Muscle of back (tissue), 13 donors: ENCODE measurements at places on chromosomes 13 and 19. TPM values are rescaled to one million over a fixed set of nuclear protein-coding genes. Genes with fewer than 3 reads are reported as not detected.

DNA sequence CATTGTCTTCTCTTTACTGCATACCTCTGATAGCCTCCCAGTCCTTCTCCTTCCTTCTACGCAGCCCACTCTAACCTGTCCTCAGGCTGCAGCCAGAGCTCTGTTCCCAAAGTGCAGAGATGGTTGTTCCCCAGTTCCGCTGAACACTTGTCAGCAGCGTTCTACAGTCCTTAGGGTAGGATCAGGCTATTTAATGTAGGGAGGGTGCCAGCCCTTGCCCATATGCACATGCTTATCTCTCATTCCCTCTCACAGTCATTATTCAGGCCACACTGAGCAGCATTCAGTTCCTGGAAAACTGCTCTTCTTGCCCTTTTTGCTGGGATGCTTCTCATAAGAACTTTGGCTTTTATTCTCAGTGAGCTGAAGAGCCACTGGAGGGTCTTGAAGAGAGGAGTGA lies 180.7 kb downstream of the MTUS2 start:
- no peak for DNase-seq

Gene DCT
- 0.27 TPM for polyA plus RNA-seq

Gene SHC2
- 35.4 TPM for polyA plus RNA-seq

DNA sequence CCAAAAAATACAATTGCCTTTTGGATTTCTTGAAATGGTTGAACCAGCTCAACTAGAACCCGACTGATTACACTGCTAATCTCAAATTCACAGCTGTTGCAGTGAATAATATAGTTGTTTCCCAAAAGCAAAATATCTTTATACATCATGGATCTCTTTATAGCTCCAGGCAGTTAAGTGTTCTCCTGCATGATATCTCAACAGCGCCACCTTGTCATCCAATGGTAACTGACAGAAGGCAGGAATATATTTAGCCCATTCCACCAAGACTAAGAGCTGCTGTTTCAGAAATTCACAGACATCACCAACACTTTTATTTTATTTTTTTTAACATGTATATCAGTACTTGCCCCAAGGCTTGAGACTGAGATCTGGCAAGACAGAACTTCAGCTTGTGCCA lies 1141.0 kb upstream of the PRR20A start:
- no peak for DNase-seq

DNA sequence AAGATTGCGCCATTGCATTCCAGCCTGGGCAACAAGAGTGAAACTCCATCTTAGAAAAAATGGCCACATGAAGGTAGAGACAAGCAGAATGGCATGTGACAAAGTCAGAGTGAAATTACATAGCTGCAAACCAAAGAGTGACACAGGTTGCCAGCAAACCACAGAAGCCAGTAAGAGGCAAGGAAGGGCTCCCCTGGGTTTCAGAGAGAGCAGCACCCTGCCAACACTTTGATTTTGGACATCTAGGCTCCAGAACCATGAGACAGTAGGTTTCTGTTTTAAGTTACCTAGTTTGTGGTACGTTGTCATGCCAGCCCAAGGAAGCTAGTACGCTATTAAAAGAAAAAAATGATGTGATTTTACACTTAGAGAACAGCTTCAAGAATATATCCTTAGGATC lies 1.9 kb downstream of the NLRP4 start:
- no peak for DNase-seq

GRCh38 chr19:4559569-4559968 lies at the start of gene SEMA6B:
Gene SEMA6B (minus strand): TSS chr19:4559684. CDS start chr19:4558457, 1,227 bp downstream.
- DNase-seq: no peak

DNA sequence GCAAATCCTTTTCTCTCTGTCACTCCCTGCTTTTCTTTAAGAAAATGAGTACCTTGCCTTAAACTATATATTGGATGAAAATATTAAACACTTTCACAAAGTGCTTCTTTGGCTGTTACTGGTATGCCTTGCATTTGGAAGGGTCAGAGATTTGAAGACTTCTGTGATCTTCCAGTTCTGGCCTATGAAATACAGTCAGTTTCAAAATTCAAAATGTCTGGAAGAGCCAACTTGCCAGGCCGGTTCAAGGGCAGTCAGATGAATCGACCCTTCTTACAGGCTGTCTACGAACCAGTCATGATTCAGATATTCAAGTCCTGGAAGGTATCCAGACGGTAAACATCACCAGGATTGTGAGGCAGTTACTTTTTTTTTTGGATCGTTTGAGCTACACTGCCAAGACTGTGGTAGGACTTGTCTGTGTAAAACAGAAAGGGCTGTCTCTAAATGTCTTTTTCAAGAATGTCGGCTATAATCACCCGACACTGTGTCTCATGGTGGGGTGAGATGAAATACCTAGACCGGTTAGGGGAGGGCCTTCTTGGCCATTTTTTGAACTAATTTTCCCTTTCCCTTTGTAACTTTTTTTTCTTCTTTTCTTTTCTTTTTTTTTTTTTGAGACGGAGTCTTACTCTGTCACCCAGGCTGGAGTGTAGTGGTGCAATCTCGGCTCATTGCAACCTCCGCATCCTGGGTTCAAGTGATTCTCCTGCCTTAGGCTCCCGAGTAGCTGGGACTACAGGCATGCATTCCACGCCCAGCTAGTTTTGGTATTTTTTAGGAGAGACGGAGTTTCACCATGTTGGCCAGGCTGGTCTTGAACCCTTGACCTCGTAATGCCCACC lies 11.2 kb downstream of the ACTN4 start:
- DNase-seq: peak; percentile 74

DNA sequence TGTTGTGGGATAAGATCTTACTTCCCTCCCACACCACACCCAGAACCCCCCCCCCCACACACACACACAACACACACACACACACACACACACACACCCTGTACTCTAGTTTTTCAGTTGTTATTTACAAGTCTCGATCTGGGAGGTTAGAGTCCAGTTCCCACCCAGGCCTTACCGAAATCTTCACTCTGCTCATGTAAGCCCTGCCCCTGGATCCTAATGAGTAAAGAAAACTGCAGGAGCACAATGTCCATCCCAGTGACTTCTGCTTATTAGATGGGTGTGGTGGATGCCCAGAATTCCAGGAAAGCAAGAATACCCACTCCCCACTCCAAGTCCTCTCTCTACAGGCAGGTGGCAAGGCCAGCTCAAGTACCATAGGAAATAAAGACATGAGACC lies 23.0 kb downstream of the STARD13 start:
- no peak for DNase-seq

GRCh38 chr19:34336781-34337271 lies 28.2 kb upstream of the GPI start:
- peak; percentile 24 for DNase-seq

Gene PLIN5
- 1.3 TPM for polyA plus RNA-seq

DNA sequence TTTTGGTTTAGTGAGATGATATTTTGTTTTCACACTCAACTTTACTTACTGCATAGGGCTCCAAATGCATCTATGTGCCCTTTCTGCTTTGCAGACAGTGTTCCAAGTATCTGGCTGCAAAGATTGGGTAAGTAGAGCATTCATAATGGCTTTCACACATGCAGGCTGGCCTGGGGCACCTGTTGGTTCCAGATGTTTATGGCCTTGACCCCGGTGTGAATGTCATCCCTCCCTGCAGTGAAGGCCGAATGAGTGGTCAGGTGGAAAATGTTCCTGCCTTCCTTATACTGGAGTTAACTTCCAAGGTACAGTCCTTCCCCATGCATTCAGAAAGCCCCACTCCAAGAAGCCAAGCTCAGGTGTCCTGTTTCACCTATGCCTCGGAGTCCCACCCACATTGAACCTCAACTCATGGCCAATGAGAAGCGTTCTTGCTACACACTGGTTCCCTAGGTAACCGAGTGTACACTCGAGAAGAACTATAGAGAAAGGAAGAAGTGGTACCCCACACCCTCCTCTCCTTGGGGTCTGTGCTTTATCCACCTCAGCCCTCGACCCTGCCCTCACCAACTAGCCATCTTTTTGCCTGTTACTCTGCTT lies 23.0 kb upstream of the ZNF536 start:
- DNase-seq: no peak

DNA sequence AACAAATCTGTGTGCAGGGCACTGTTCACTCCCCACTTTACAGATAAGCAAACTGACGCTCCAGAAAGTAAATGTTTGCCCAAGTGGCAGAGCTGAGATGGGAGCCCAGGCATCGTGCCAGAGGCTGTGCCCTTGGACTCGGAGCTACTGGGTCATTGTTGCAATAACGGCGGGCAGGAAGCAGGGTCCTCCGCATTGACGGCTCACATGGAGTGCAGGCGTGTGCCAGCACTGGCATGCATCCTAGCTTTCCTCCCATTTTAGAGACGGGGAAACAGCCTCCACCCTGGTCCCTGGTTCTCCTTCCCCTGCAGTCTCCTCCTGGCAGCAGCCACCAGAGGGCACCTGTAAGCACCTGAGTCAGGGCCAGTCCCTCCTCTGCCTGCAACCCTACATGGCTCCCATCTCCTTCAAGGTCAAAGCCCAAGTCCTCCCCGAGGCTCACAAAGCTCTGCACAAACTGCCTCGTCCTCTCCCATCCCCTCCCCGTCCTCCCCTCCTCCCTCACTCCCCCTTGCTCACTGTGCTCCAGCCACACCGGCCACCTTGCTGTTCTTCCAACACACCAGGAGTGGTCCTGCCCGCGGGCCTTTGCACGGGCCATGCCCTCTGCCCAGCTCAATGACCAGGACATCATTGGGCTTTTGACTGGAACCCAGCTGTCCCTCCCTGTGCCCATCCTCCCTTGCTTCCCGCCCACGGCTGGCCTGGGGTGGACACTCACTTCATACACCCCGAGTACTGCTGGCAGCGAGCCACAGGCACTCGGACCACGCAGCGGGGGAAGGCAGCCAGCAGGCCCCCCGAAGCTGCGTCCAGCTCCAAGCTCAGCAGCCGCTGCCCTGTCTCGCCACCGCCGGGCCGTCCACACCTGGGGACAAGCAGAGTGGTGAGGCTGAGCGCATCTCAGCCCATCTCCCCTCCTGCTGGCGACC lies 7.7 kb upstream of the LRG1 start:
- DNase-seq: no peak

GRCh38 chr19:30783936-30784335 lies 411.8 kb downstream of the ZNF536 start:
- DNase-seq: no peak

DNA sequence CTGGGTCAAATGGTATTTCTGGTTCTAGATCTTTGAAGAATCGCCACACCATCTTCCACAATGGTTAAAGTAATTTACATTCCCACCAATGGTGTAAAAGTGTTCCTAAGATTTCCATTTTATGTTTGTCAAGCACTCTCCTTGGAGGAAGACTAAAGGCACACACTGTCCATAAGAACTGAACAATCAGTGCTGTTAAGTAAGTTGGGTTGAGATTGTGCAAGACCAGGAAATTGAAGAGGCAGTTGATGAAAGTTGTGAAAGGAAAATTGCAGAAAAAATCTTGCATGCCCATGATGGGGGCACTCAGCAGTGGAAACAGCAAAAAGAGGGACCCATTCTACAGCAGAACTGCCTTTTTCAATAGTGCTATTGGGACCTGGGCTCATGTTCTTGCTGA lies 323.6 kb downstream of the DLEU7 start:
- no peak for DNase-seq

Gene TSEN34
- 30.6 TPM for polyA plus RNA-seq

DNA sequence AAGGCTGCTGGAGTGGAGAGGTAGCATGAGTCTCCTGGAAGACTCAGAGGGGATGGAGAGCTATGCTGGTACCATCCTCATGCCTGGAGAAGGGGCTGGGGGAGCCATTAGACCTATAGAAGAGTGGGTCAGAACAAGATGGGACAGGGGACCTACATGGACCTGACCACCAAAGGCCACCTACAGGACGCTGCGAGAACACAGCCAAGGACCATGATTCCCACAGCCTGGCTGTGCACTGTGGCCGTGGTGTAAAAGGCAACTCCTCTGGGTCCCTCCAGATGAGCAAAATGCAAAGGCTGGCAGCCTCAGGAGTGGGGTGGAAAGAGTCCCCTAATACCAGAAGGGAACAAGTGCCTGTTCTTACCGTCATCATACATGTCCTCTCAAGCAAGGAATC lies 216.2 kb downstream of the SLC7A1 start:
- no peak for DNase-seq

Gene ZNF577
- 13.8 TPM for polyA plus RNA-seq

GRCh38 chr19:38172001-38172400 lies 52.0 kb downstream of the DPF1 start:
- DNase-seq: peak; percentile 44

GRCh38 chr19:42067315-42067888 lies 2.6 kb downstream of the GRIK5 start:
- DNase-seq: no peak

DNA sequence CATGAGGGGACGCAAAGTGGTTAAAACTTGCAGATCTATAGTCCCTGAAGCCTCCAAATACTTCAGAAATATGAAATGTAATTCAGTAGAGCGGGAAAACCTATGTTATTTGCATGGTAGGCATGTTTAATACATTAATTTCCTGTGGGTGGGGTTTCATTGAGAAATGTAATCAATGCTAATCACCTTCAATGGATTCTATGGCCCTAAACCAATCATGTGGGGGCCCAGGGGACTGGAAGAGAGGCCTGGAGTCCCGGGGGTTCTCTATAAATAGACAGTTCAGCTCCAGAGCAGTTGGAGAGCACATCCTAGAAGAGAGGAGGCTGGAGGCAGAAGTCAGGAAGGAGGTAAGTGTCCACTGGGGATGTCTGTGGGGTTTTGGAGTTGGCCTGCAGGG lies at the start of gene ZSCAN5C:
ZSCAN5C (plus strand) TSS at position 301 of the 400 bp plus-strand sequence. CDS start 3,641 bp downstream, outside the sequence.
- no peak for DNase-seq

Gene ISOC2
- 28.9 TPM for polyA plus RNA-seq

- DNase-seq: no peak
These were observed 28.1 kb downstream of the CPT1C start for GRCh38 chr19:49718991-49719390.

- no peak for DNase-seq
These were observed 229.4 kb downstream of the NDFIP2 start for GRCh38 chr13:79710376-79710775.

GRCh38 chr19:55830656-55831055 lies 1.1 kb downstream of the NLRP11 start:
- no peak for DNase-seq

Gene TJP3
- polyA plus RNA-seq: 0.66 TPM

- peak; percentile 32 for DNase-seq
These were observed 169.3 kb downstream of the COL4A1 start for GRCh38 chr13:110137680-110138009.
